ENCODE measurements at places on chromosomes 5 and 9. TPM values are rescaled to one million over a fixed set of nuclear protein-coding genes. Genes with fewer than 3 reads are reported as not detected.

The PCDHB10 gene
- 14.5 TPM for total RNA-seq

The GARIN3 gene
- not detected for total RNA-seq

The MSX2 gene
- not detected for total RNA-seq

The IFNA10 gene
- total RNA-seq, result not detected

The RNF208 gene
- 1.7 TPM for total RNA-seq

The WNT8A gene
- total RNA-seq, result under 0.01 TPM
